ENCODE measurements at places on chromosomes 2 and 18. TPM values are rescaled to one million over a fixed set of nuclear protein-coding genes. Genes with fewer than 3 reads are reported as not detected.

- no peaks in the 10 kb centered on the region for H3K4me1 ChIP-seq
- no peaks in the 10 kb centered on the region for H3K27me3 ChIP-seq
- H3K27ac ChIP-seq = no peak overlapping the region
- H3K4me3 ChIP-seq = no peak overlapping the region
- no peak for DNase-seq
These were observed 1775.5 kb upstream of the CELF4 start for GRCh38 chr18:39341129-39341528.

DNA sequence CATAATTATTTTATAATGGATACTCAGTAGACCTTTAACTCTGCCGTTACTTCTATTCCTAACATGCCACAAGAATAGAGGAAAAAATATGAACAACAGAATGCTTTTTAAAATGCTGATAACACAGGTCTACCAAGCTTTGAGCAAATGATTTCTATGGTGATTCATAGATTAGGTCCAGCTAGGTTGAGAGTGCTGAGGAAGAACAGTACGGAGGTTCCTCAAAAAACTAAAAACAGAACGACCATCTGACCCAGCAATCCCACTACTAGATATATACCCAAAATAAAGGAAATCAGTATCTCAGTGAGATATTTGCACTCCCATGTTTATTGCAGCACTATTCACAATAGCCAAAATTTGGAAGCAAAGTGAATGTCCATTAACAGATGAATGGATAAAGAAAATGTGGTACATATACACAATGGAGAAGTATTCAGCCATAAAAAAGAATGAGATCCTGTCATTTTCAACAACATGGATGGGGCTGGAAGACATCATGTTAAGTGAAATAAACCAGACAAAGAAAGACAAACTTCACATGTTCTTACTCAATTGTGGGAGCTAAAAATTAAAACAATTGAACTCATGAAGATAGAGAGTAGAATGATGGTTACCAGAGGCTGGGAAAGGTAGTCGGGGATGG, 111.6 kb upstream of the SERTAD2 start:
- no peak for DNase-seq
- no peak overlapping the region for H3K27ac ChIP-seq
- no peaks in the 10 kb centered on the region for H3K4me1 ChIP-seq
- no peaks in the 10 kb centered on the region for H3K36me3 ChIP-seq
- no peaks in the 10 kb centered on the region for H3K27me3 ChIP-seq

- H3K27ac ChIP-seq = no peak overlapping the region
- peaks cover 12% of the 10 kb centered on the region for H3K4me1 ChIP-seq
- no peak for DNase-seq
- no peak overlapping the region for H3K4me3 ChIP-seq
These were observed 91.4 kb upstream of the OTOS start for GRCh38 chr2:240231838-240232244.

DNA sequence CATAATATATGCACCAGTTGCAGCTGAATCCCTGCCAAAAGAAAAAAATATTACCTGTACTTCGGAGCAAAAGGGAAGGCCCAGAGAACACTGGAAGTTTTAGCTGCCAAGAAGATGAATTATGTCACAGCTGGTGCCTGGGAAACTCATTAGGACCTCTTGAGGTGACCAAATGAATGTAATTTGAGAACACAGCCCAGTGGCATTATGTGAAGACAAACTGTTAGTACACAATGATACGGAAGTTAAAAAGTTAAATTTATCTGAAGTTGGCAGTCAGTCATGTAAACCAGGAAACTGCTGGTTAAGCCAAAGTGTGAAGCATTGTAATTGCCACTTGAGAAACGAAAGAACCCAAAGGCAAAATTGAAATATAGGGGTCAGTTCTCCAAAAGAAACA, 80.7 kb downstream of the EML4 start:
- H3K36me3 ChIP-seq = no peaks in the 10 kb centered on the region
- no peak overlapping the region for H3K27ac ChIP-seq
- H3K4me1 ChIP-seq = peaks cover 11% of the 10 kb centered on the region
- H3K4me3 ChIP-seq = no peak overlapping the region
- DNase-seq = no peak

- no peak for DNase-seq
- H3K27ac ChIP-seq = no peak overlapping the region
- no peaks in the 10 kb centered on the region for H3K27me3 ChIP-seq
- H3K4me1 ChIP-seq = no peaks in the 10 kb centered on the region
- no peak overlapping the region for H3K4me3 ChIP-seq
These were observed 80.5 kb upstream of the HPCAL1 start for GRCh38 chr2:10221976-10222870.

- H3K27ac ChIP-seq = peak overlapping the region; percentile 73
- H3K4me3 ChIP-seq = no peak overlapping the region
- no peaks in the 10 kb centered on the region for H3K27me3 ChIP-seq
- H3K36me3 ChIP-seq = no peaks in the 10 kb centered on the region
These were observed 61.2 kb upstream of the B3GNT7 start for GRCh38 chr2:231334179-231334930.

DNA sequence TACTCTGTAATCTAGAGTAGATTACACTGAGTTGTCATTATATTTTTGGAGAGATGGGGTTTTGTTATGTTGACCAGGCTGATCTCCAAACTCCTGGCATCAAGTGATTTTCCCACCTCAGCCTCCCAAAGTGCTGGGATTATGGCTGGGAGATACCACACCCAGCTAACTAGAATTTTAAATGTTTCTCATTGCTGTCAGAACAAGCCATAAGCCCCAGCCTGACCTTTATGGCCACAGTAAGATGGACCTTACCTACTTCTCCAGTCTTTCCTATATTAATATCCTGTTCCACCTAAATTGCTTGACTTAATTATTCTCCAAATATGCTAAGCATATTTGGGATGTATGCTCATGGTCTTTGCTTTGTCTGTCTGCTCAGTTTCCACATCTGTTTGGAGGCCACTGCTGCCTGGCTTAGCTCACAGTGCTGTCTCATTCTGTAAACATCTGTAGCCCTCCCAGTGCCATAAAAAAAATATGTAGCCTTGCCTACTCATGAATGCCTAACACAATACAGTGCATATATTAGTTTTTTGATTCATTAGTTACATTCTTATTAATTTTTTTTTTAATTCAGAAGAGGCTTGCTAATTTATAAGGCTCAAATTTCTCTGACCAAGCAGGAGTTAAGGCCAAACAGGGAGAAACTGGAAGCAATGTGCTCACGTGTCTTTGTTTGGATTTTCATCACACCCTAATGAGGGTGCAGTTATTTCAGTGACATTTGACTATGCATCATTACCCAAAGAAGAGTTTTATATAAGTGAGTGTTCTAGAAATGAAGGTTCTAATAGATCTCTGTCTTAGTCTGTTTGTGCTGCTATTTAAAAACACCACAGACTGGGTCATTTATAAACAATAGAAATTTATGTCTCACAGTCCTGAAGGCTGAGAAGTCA, 45.3 kb upstream of the PSME4 start:
- no peak overlapping the region for H3K4me3 ChIP-seq
- no peaks in the 10 kb centered on the region for H3K27me3 ChIP-seq
- DNase-seq = no peak
- no peak overlapping the region for H3K27ac ChIP-seq
- H3K36me3 ChIP-seq = no peaks in the 10 kb centered on the region
- no peaks in the 10 kb centered on the region for H3K4me1 ChIP-seq

MYOM1 gene
- total RNA-seq = 3.3 TPM

DNA sequence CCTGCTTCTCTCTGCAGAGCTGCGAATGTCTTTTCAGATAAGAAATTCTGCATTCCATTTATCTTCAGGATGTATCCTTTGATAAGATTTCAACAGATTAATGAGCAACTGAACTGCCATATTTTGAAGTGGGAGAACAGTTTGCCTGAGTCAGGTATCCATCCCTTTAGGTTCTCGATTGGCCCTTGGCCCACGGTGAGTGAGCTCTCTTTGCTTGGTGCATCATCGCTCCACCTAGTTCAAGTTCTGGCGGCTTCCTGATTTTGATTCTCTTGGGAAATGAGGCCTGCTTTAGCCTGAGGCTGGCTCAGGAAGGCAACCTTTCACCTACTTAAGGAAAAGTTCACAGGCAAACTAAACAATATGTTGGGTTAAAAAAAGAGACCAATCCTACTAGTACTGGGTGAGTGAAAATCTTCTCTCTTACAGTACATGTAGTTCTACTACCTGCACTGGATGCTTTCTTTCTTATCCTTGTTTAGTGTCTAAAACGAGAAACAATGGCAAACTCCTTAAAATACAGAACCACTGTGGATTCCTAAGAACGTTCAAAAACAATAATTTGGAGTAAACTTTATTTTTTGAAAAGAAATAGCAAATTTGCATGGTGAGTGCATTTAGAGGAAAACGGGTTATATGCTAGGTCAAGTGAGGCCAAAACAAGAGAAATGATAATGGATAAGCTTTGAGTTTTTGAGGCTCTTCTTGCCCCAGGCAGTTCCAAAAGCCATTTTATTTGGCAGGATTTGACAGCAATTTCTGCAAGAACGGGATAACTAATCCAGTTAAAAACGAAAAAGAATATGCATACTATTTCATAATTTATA, 837 bp upstream of the ACSL3 start:
- H3K27ac ChIP-seq = no peak overlapping the region
- no peaks in the 10 kb centered on the region for H3K36me3 ChIP-seq
- H3K4me3 ChIP-seq = peak overlapping the region; percentile 97
- H3K4me1 ChIP-seq = peaks cover 29% of the 10 kb centered on the region
- peak; percentile 70 for DNase-seq

VSNL1 gene
- total RNA-seq = 7.2 TPM

DNA sequence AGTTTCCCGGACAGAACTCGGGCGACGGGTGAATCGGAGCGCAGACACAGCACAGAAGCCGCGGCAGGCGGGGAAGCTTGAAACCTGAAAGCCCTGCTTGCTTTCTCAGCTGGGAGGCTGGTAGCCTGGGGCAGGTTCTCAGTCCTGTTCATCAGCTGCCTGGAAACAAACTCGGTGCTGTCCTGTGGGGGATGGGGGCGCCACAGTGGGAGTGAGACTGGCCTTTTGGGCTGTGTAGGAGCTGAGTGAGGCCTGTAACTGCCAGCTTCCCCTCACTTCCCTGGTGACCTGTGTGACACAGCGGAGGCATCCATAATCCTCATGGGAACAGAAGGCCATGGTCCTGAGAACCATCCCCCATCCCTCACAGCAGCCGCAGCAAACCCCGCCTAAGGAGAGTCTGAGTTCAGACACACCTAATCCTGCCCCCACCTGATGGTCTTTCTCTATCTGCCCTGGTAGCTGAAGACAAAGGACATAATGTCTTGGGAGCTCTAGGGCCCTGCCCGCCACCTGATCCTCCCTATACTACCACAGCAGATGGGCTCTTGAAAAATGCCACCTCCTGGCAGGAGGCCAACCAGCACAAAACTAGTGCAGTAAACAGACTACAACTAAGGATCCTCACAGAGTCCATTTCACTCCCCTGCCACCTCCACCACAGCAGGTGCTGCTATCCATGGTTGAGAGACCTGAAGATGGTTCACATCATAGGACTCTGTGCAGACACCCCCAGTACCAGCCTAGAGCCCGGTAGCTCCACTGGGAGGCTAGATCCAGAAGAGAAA, 52.7 kb upstream of the LDLRAD4 start:
- H3K36me3 ChIP-seq = no peaks in the 10 kb centered on the region
- no peaks in the 10 kb centered on the region for H3K4me1 ChIP-seq
- H3K27me3 ChIP-seq = no peaks in the 10 kb centered on the region
- DNase-seq = no peak
- H3K27ac ChIP-seq = no peak overlapping the region

ARHGAP25 gene
- 17.6 TPM for total RNA-seq

GRCh38 chr2:230863031-230863430, 1.7 kb upstream of the ITM2C start:
- peaks cover 11% of the 10 kb centered on the region for H3K4me1 ChIP-seq
- no peaks in the 10 kb centered on the region for H3K36me3 ChIP-seq
- H3K27ac ChIP-seq = no peak overlapping the region
- no peak overlapping the region for H3K4me3 ChIP-seq
- H3K27me3 ChIP-seq = peaks cover 7% of the 10 kb centered on the region

- DNase-seq = no peak
- no peaks in the 10 kb centered on the region for H3K27me3 ChIP-seq
- no peak overlapping the region for H3K27ac ChIP-seq
- no peaks in the 10 kb centered on the region for H3K36me3 ChIP-seq
These were observed 725.2 kb downstream of the TSN start for GRCh38 chr2:122480501-122481243.

DNA sequence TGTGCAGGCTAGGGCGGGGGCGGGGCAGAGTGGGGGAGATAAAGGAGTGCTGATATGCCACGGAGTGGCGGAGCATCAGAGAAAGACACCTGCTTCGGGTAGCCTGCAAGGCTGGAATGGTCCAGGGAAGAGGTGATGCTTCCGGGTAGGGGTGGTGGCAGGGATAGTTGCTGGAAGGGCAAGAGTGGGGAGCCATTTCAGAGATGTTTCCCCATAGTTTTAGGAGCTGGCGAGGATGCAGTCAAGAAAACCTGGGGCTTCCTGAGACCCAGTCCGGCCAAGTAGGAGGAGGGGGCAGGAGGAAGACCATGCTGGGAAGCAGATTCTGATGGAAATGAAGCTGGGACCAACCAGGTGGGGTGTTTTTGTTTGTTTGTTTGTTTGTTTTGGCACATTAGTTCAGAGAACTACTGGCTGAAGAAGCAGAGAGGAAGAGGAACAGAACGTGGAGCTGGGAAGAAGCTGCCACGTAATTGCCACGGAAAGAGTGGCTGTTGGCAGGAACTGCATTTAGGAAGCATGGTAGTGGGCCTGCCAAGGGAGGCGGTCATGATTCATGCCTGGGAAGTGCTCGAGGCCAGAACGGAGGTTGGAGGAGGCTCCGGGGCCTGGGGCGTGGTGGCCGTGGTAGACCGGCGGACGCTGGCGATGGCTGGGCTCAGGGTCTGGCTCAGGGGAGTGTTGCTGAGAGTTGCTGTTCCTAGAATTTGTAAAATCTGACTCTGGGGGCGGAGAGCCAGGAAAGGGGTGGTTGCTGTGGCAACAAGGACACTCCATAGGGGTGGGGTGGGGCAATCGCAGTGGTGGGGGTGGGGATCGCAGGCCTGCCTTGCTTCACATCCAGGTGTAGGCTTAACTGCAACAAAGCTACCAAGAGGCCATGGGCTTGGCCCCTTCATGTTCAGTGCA, 8.6 kb upstream of the INPP5D start:
- no peaks in the 10 kb centered on the region for H3K36me3 ChIP-seq
- no peak overlapping the region for H3K4me3 ChIP-seq
- H3K27ac ChIP-seq = no peak overlapping the region
- H3K4me1 ChIP-seq = no peaks in the 10 kb centered on the region
- DNase-seq = peak; percentile 78

SERPINB4 gene
- not detected for total RNA-seq

PDE1A gene
- 5.5 TPM for total RNA-seq

- DNase-seq = no peak
- H3K27me3 ChIP-seq = no peaks in the 10 kb centered on the region
- H3K36me3 ChIP-seq = no peaks in the 10 kb centered on the region
- no peaks in the 10 kb centered on the region for H3K4me1 ChIP-seq
These were observed 24.6 kb upstream of the KCMF1 start for GRCh38 chr2:84946204-84947009.

DNA sequence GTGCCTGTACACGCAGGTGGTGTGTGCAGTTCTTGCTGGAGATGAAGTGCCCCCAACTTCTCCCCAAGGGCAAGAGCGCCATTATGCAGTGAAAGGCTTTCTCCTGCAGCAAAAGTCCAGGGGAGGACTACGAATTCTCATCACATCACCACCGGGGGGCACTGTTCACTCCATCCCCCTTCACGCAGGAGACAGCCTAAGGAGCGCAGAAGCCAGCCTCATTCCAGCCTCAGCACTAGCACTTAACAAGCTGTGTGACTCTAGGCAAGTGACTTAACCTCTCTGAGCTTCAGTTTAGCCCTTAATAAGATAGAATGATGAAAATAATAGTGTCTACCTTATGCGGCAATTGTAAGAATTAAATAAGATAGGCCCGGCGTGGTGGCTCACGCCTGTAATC, 32.3 kb downstream of the DNMT3A start:
- H3K4me1 ChIP-seq = peaks cover 67% of the 10 kb centered on the region
- H3K27ac ChIP-seq = no peak overlapping the region
- H3K27me3 ChIP-seq = no peaks in the 10 kb centered on the region
- peak; percentile 81 for DNase-seq

Data from adrenal gland (tissue), 19 donors.